Activated T-cell treated with anti-CD3 and anti-CD28 coated beads, Interleukin-2, amount 50 U/mL, for 72 hours (primary cell): ENCODE measurements at places on chromosomes 7 and 10. TPM values are rescaled to one million over a fixed set of nuclear protein-coding genes. Genes with fewer than 3 reads are reported as not detected.

DNA sequence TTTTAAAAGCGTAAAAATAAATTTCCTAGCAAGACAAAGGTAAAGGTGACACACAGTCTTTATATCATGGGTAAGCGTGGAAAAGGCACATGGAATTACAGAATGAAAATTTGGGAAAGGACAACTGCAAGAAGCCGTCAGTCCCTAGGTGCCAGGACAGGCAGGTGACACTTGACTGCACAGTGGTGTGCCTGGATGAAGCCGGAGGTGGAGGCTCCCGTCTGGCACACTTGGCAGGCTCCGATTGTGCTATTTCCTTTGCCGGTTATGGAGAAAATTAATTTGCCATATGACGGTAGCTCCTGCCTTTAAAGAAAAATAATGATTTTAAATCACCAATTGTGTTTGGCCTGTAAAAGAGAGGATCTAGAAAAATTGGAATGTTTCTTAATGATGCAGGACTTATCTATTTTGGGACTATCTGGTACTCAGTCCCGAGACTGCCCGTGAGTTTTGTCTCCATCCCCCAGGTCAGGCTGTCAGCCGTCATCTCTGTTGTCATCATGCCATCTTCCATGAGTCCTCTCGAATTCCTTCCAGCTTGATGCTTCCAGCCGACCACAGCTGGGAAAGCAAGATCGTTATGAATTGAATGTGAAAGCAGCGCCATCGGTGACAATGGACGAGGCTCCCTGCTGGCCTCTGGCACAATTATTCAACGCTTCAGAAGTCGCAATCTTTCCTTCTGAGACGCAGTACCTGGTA, 56.2 kb upstream of the MGMT start:
- no peaks in the 10 kb centered on the region for H3K27me3 ChIP-seq
- H3K36me3 ChIP-seq: no peaks in the 10 kb centered on the region
- no peak for DNase-seq
- no peak overlapping the region for H3K4me3 ChIP-seq
- H3K27ac ChIP-seq: no peak overlapping the region

DNA sequence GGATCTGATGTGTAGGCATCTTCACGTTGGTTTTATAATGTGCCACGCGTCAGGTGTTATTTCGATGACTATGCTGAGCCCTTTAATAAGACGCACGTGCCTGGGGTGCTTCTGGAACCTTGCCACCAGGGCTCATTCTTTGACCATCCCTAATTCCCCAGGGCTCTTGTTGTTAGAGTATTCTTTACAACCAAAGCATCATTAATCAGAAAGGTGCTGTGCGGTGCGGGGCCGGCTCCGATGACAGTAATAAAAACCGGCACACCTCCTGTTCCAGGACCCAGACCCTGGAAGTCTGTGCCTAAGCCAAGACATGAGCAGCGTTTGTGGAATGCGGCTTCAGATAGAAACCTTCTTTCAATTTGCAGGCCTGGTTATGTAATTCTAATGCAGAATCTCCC, 58.4 kb downstream of the MGMT start:
- H3K4me1 ChIP-seq: no peaks in the 10 kb centered on the region
- H3K4me3 ChIP-seq: no peak overlapping the region
- no peak overlapping the region for H3K27ac ChIP-seq
- DNase-seq: no peak
- H3K36me3 ChIP-seq: peaks cover 7% of the 10 kb centered on the region
- no peaks in the 10 kb centered on the region for H3K27me3 ChIP-seq

DNA sequence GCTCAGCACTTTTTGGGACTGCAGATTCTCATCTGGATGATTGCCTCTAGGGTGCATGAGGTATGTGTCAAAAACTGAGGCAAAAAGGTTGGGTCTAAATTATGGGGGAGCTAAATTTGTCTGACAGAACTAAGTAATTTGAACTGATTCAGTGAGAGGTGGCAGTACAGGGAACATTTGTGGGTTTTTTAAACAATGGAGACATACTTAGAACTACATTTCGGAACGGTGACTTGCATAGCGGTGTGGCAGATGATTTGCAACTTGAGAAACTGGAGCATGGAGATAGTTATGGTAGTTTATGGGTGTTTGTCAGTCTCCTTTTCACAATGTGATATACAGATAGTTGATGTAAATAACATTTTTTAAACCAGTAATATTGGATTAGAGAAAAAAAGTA, 14.6 kb downstream of the TBC1D12 start:
- H3K27ac ChIP-seq: no peak overlapping the region
- H3K4me1 ChIP-seq: no peaks in the 10 kb centered on the region
- H3K27me3 ChIP-seq: peaks cover 39% of the 10 kb centered on the region

The AHR gene
- total RNA-seq: 42.8 TPM

DNA sequence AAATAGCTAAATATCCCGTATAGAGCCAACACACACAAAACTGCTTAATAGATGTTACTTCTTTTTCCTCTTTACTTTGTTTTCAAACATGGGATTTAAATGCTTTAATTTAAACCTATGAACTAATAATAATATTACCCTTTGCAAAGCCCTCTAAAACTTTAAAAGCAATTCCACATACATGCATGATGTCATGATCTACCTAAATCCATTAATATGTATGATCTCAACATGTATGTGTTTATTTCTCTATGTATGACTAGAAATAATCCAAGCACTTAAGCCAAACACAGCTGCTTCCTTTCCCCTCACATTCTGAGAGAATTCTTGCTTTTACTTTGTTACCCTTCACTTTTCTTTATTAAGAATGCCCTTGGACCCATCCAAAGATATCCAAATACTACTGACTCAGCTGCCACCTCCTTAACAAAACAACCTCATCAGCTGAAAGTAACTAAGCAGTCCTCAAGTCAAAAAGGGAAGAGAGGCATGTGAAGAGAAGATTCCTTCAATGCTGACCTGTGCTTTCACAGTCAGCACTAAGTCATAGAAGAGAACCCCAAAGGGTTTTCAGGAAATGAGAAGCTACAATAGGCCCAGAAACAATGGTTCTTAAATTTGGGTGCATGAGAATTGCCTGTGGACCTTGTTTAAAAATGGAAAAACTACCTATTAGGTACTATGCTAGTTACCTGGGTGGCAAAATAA, 266.4 kb upstream of the LRGUK start:
- no peak for DNase-seq
- no peaks in the 10 kb centered on the region for H3K4me1 ChIP-seq
- no peak overlapping the region for H3K4me3 ChIP-seq
- H3K36me3 ChIP-seq: no peaks in the 10 kb centered on the region
- H3K27ac ChIP-seq: no peak overlapping the region
- H3K27me3 ChIP-seq: no peaks in the 10 kb centered on the region

DNA sequence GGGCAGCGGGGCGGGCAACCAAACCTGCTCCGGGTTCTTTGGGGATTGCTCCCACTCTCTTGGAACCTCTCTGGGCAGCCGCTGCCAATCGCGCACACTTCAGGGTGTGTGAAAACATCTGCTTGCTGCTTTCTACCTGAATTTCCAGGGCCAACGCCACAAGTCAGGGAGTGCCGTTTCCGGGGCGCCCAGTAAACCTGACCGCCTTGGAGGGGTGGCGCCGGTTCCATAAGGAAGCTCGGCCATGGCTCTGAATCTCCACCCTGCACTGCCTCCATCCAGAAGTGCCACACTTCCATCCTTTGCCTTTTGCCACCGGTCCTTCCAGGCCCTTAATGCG, 679 bp upstream of the AFAP1L2 start:
- peak overlapping the region; percentile 36 for H3K4me3 ChIP-seq
- H3K27ac ChIP-seq: no peak overlapping the region
- DNase-seq: no peak

DNA sequence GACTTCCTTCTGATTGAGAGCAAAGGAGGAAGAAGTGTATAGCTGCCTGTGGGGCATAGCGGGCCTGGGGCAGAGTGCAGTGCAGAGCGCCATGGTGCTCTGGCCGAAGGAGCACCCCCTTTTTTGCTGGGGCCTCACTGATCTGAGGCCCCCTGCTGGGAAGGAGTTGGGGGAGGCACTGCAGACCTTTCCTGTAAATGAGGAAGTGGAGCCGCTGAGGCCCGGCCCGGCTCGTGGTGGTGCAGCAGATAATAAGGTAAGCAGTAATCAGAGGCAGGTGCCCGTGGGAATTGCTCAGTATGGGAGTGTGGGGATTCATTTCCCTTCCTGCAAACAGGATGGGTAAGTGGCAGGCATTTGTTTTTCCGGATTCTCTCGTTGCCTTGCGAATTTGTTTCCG, 373.7 kb upstream of the MKI67 start:
- H3K4me3 ChIP-seq: no peak overlapping the region
- DNase-seq: no peak
- no peaks in the 10 kb centered on the region for H3K36me3 ChIP-seq
- no peaks in the 10 kb centered on the region for H3K4me1 ChIP-seq

DNA sequence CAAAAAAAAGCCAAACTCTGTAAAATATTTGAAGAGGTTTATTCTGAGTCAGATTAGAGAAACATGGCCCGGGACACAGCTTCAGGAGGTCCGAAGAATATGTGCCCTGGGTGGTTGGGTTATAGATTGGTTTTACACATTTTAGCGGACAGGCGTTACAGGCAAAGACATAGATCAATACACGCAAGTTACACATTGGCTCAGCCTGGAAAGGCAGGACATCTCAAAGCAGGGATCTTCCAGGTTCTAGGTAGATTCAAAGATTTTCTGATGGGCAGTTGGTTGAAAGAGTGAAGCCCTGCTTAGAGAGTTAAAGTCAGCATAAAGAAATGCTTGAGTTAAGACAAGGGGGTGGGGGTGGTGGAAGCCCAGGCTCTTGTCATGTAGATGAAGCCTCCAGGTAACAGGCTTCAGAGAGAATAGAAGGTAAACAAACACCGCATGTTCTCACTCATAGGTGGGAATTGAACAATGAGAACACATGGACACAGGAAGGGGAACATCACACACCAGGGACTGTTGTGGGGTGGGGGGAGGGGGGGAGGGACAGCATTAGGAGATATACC, 464.3 kb upstream of the ADARB2 start:
- peaks cover 8% of the 10 kb centered on the region for H3K27me3 ChIP-seq
- H3K36me3 ChIP-seq: peaks cover 2% of the 10 kb centered on the region
- no peak overlapping the region for H3K27ac ChIP-seq
- H3K4me3 ChIP-seq: no peak overlapping the region

DNA sequence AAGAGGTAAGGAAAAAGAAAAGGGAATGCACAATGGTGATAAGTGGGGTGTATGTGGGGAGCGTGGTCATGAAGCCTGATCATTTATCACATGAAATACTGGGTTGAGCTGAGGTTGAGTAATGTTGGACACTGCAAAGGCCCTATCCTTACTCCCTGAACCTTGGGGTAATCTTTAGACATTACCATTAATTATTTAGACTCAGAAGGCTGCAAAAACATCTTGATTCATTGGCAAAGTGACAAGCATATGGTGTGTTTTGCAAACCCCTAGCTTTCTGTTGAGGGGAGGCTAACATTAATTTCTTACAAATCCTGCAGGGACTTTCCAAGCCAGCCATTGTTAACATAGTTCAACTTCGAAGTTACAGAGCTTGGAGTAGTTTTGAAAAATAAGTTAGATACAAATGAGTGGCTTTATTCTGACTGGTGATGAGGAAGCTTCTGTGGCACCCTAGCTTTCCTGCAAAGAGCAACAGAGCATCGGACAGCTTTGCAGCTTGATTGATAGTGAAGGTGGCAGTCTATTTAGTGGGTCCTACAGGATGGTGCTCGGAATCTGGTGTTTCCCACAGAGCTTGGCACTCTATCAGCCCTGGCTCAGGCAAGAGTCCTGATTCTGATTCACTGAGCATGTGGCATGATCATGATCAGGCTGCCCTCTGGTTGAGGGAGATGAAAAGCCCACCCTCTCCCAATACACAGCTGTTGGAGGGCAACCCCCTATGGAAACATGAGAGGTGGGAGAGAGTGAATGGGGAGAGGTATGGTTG, 153.7 kb upstream of the NPVF start:
- H3K4me1 ChIP-seq: no peaks in the 10 kb centered on the region
- no peak for DNase-seq
- H3K36me3 ChIP-seq: no peaks in the 10 kb centered on the region
- no peak overlapping the region for H3K4me3 ChIP-seq
- no peak overlapping the region for H3K27ac ChIP-seq

The VSTM4 gene
- total RNA-seq: 0.25 TPM

The FRAT2 gene
- total RNA-seq: 7.8 TPM

GRCh38 chr10:74677951-74678350, 148.4 kb upstream of the KAT6B start:
- no peak for DNase-seq
- H3K27ac ChIP-seq: no peak overlapping the region
- H3K36me3 ChIP-seq: peaks cover 20% of the 10 kb centered on the region
- no peaks in the 10 kb centered on the region for H3K27me3 ChIP-seq
- H3K4me1 ChIP-seq: peaks cover 10% of the 10 kb centered on the region
- H3K4me3 ChIP-seq: no peak overlapping the region

GRCh38 chr7:15525652-15526263, 36.1 kb downstream of the AGMO start:
- H3K36me3 ChIP-seq: no peaks in the 10 kb centered on the region
- no peak for DNase-seq
- H3K27ac ChIP-seq: no peak overlapping the region
- no peak overlapping the region for H3K4me3 ChIP-seq
- H3K27me3 ChIP-seq: no peaks in the 10 kb centered on the region
- H3K4me1 ChIP-seq: no peaks in the 10 kb centered on the region

- H3K36me3 ChIP-seq: no peaks in the 10 kb centered on the region
- no peak overlapping the region for H3K27ac ChIP-seq
- H3K4me1 ChIP-seq: peaks cover 20% of the 10 kb centered on the region
- no peak for DNase-seq
Observed at GRCh38 chr10:34292675-34293074, 522.4 kb downstream of the PARD3 start.

DNA sequence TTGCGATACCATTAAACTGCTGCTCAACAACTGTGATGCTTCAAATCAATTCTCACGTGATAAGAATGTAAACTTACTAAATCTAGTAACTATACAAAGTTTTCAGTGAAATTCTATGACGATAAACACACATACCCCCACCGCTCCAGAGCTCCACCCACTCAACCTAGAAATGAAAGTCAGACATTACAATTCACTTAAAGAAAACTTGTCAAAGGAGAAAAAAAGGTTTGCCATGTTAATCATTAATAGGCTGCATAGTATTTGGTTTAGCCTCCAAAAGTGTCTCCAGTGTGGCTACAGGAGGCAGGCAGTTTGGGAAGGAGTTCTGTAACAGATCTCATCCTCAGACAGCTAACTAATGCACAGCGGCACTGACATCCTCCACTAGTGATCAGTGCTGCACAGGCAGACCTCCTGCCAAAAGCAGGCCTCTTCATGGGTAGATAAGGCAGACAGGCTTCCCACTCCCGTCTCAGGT, 3.1 kb downstream of the HERPUD2 start:
- H3K27me3 ChIP-seq: no peaks in the 10 kb centered on the region
- DNase-seq: peak; percentile 44
- peaks cover 15% of the 10 kb centered on the region for H3K36me3 ChIP-seq
- H3K27ac ChIP-seq: peak overlapping the region; percentile 91

The CYP2C18 gene
- 3.0 TPM for total RNA-seq

GRCh38 chr7:133330085-133330484, 77.2 kb downstream of the EXOC4 start:
- H3K4me1 ChIP-seq: no peaks in the 10 kb centered on the region
- no peak for DNase-seq
- no peaks in the 10 kb centered on the region for H3K27me3 ChIP-seq
- no peak overlapping the region for H3K4me3 ChIP-seq
- peaks cover 41% of the 10 kb centered on the region for H3K36me3 ChIP-seq

- no peaks in the 10 kb centered on the region for H3K36me3 ChIP-seq
- no peak overlapping the region for H3K27ac ChIP-seq
- no peak for DNase-seq
- no peaks in the 10 kb centered on the region for H3K27me3 ChIP-seq
- no peak overlapping the region for H3K4me3 ChIP-seq
- peaks cover 6% of the 10 kb centered on the region for H3K4me1 ChIP-seq
Observed at GRCh38 chr7:144725070-144725469, 110.8 kb downstream of the TPK1 start.

- H3K36me3 ChIP-seq: no peaks in the 10 kb centered on the region
- peaks cover 10% of the 10 kb centered on the region for H3K27me3 ChIP-seq
- no peak overlapping the region for H3K4me3 ChIP-seq
- no peak for DNase-seq
- H3K27ac ChIP-seq: no peak overlapping the region
Observed at GRCh38 chr7:121049028-121049791, 60.7 kb downstream of the CPED1 start.

The GSTO1 gene
- 117 TPM for total RNA-seq
